Endothelial cell of umbilical vein (primary cell): ENCODE measurements at places on chromosomes 1 and 21. TPM values are rescaled to one million over a fixed set of nuclear protein-coding genes. Genes with fewer than 3 reads are reported as not detected.
A peak's percentile ranks its signal among the peaks of the same experiment; 100 is the strongest.

- no peak for DNase-seq
Observed at GRCh38 chr1:54318246-54318814, 87.9 kb downstream of the SSBP3 start.

DNA sequence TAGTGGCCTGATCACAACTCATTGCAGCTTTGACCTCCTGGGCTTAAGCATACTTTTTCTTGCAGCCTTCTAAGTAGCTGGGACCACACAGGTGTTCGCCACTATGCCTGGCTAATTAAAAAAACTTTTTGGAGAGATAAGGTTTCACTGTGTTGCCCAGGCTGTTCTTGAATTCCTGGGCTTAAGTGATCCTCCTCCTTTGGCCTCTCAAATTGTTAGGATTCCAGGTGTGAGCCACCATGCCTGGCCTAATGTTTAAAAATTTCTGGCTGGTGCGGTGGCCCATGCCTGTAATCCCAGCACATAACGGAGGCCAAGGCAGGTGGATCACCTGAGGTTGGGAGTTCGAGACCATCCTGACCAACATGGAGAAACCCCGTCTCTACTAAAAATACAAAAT lies 24.4 kb downstream of the YTHDF2 start:
- no peak for DNase-seq

DNA sequence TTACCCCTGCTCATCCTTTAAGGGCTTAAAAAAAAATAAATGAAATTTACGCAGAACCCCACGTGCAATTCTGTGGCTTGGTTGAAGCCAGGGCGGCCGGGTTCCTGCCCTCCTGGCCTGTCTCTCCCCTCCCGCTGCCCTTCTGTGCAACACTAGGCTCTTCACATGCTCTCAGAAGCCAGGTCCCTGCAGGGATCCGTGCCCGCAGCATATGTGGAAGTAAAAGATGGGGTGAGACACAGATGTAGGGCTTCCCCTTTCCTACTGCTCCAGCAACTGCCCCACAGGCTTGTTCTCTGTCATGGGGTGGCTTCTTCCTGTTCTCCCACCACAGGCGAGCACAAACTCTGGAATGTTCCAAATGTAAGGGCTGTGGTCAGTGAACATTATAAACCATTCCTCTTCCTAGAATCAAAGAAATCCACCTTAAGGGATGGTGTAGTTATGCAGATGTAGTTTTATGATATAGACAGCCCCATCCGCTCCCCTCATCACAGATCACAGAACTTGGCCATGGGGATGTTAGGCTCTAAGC lies 535.4 kb downstream of the KIF26B start:
- DNase-seq, result no peak

DNA sequence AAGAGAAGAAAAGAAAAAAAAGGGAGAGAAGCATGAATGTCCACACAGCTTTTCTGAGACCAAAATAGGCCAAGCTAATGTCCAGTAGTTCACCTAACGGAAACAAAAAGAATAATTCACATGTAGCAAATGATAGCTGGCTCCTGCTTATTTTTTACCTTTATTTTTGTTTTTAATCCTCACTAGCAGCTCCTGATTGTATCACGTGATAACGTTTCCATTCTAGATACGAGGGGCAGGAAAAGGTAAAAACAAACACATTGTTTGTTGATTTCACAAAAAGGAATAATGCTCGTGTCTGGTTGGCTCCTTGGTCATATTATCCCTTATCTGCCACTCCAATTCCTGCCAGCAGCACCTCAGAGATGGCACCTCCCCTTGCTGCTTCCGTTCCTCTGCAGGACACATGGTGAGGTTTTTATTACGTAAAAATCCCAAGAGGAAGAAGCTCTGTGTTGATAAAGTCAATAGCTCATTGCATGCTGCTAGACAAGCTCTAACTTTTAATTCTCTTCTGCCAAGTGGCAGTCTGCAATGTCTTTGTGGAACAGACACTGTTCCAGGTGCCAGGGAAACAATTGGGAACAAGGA lies 201.7 kb downstream of the CRB1 start:
- no peak for DNase-seq

PCP4L1 gene
- total RNA-seq, result not detected in 2 replicates

ELAPOR1 gene
- 1.0 and 1.1 TPM in 2 replicates for total RNA-seq

DNA sequence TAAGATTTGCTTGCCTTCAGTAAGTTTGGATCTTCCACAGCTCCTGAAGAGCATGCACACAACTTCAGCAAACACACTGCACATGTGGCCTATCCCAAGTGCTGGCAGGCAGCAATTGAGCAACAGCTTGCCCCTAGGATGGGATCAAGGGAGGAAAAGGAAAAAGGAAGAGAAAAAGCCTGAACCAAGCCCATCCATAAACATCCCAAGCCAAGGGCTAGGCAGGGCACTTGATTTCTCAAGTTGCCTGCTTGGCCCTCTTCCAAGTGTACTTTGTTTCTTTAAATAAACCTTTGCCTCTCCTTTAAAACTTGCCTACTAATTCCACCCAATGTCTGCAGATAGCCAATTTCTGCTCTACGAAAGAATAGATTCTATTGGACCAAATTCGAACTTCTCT lies 49.0 kb upstream of the OLFM3 start:
- no peak for DNase-seq

DNA sequence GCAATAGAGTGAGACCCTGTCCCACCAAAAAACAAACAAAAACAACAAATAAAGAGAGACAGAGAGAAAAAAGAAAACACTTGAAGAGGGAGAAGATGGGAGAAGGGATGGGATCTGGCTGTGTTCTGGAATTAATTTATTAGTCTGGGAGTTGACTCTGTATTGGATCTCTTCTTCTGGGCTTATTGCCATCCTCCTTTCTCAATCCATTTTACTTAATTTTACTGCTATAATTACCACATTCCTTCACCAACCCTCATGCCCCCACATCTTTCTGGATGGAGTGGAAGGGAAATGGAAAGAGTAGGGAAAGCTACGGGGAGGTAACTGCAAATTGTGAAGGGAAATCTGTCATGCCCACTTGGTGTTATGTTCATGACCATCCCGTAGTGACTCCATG lies 42.9 kb downstream of the FMN2 start:
- no peak for DNase-seq

GRCh38 chr1:170175484-170175883 lies 29.7 kb downstream of the NTMT2 start:
- DNase-seq, result no peak

BSDC1 gene
- total RNA-seq, result 64.6 and 64.8 TPM in 2 replicates

DNA sequence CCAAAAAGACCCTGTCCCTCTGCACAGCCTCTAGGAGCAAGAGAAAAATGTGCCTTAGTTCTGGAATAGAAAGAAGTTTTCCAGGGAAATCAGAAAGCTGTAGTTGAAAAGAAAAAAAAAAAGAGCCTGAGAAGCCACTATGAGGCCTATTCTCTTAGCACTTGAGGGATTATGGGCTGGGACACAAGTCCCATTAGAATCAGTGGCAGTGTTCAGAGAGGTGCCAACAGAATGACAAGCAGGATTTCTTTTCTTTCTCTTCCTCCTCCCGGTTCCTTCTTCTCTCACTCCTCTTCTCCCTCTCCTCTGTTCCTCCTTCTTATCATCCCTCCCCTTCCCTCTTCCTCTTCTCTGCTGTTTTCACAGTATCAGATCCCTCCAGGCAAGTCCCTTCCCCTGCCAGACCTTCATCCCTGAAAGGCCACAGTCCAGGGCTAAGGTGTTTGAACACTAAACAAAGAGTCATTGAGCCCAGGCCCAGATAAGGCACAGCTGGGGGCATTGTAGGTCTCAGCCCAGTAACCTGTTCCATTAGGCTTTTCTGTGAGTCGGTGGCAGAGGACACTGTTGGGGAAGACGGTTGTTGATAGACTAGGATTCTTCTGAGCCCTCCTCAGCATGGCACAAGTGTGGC lies 64.7 kb upstream of the LPGAT1 start:
- no peak for DNase-seq

DNA sequence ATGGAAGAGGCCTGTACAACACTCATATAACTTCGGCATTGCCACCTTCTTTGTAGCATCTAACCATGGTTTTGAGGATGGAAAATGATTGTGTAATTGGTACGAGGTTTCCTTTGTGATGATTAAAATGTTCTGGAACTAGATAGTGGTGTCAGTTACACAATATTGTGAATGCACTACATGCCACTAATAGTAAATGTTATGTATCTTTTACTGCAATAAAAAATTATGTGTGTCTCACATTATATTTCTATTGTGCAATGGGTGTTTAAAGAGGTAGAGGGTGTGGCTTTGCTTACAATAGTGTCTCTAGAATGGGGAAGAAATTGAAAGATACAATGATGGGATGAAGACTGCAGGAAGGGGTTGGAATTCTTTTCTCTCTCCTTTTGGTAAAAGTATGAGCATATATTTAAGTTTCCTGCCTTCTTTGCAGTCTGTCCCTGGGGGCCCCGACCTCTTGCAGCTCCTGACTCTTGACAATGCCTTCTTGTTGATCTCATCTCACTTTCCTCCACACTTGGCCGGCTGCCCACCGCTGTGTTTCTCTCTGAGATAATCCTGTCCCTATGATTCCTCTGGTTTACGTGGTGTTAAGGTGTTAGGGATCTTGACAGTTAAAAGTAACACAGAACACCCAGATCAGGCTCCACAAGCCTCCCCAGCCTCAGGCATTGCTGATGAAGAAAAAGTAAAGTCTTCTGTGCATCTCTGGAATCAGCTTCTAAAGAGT lies 39.3 kb downstream of the MTARC1 start:
- peak; percentile 20 for DNase-seq

DNA sequence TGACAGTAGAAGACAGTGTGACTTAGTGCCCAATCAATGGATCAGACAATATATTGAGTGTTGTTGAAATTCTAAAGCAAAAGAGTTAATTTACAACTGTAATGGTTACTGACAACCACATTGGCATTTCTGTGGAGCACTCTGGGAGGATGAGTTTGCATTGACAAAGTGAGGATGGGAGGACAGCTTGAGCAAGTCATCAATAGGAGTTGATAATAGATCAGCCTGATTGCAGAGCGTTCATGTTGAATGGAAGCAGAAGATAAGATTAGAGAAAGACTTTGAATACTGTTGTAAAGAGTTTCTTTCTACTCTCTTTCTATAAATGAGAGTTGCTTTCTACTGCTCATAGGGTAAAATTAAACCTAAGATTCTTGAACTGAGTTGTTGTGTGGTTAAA lies 3.9 kb downstream of the EEIG2 start:
- no peak for DNase-seq
